ENCODE measurements at places on chromosomes 3 and 15.

DNA sequence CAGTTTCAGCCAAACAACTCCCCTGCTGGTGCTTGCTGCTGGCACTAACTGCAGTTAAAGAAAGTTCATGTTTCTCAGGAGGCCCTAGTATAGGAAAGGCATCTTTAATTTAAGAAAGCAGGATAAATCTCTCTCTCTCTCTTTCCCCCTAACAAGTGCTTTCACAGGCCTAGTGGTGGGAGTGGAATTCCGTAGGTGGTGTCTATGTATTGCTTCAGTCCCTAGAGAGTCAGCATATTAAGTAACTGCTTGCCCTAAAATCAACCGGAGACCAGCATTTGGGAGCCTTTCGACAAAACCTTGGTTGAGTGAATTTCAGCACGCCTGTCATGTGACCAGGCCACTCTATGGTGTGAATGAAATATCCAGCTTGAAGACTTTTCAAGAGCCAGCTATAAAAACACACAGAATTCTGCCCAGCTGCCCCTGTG lies 169.2 kb upstream of the TGFBR2 start:
- DNase-seq: peak; percentile 2

DNA sequence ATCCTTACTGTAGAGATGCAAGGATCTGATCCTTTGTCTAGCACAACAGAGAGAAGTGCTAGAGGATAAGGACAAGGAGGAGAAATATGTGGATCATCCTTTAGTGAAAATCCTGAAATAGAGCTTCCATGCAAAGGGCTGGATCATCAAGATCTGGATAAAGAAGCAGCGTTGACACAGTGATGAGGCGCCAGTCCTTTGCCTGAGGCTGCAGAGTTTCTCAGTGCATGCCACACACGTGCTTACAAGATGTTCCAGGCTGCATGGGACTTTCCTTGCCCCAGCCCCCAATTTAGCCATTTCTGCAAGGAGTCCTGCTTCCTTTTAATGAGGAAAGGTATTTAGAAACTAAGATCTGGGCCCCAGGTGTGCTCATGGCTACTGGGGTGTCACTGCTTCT lies 7.2 kb upstream of the ABTB1 start:
- DNase-seq: no peak

- DNase-seq: no peak
Measured at GRCh38 chr15:65021488-65021887, 8.0 kb downstream of the MTFMT start.

DNA sequence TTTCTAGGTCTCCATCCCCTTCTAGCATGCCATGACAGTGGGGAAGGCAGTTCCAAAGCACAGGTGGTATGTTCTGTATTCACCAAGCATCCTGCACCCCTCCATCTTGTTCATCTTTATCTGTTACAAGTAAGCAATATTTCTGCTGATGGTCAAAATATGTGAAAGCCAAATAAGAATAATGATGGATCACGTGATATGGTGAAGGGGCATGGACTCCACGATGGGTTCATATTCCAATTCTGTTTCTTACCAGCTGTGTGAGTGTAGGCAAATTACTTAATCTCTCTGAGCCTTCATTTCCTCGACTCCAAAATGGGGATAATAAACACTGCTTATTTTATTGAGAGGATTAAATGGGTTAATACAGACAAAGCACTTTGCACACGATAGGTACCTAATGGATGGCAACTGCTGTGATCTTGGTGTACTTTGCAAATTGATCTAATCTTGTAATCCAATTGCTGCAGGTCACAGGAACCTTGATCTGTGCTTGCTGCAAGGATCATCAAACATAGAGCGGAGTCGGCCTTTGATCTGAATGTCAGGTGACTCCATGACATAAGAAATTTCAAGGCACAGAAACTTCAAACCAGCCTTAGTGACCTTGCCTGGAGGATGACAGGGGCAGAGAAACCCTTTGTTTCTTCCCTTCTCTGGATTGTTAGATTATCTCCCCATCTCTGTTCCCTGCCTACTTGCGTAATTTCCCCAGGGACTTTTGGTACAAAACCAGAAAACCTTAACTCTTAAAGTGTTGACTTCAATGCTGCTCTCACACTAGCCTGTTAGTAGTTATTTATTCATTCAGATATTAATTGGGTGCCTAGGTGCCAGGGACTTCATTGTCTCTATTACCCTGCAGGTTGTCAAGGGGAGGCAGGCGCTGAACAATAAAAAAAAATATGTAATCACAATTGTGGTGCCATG lies 25.8 kb downstream of the SIAH2 start:
- no peak for DNase-seq

DNA sequence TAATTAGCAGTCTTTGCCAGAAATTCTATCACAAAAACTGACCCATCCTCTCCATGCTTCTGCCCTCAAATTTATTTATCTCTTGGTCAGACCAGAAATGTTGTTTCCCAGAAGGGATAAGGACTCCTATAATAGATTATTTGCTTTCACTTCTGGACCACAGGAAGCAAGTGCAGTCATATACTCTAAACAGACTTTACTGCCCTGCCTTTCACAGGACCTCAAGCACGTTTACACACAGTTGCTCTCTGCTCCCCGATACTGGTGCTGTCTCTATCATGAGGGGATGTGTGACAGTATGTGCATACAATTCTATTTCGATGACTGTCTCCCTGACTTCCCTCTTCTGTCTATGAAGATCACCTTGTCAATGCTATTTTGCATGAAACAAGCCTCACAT lies 205.5 kb upstream of the TGFBR2 start:
- no peak for DNase-seq

GRCh38 chr3:124761935-124762660 lies 31.8 kb downstream of the UMPS start:
- no peak for DNase-seq

- no peak for DNase-seq
Measured at GRCh38 chr15:22795206-22796063, 9.0 kb downstream of the NIPA1 start.

Measured in DMS79 treated with DMSO at 0.1 percent for 48 hours (cell line).